ENCODE measurements at places on chromosomes 16 and 17.

- no peak for DNase-seq
These were observed 63.9 kb upstream of the CNEP1R1 start for GRCh38 chr16:49961089-49961488.

GRCh38 chr17:37541880-37542660 lies 52.4 kb downstream of the DUSP14 start:
- no peak for DNase-seq

DNA sequence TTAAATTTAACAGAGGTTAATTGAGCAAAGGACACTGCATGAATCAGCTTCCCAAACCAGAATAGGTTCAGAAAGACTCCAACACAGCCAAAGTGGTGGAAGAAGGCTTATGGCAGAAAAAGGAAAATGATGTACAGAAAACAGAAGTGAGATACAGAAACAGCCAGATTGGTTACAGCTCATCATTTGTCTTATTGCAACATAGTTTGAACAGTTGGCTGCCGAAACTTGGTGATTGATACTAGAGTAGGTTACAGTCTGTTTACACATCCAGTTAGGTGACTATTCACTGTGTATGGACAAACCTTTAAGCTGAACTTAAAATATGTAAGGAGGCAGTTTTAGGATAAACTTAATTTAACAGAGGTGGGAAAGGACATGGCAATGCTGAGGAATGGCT lies 18.3 kb downstream of the TMEM100 start:
- no peak for DNase-seq

- no peak for DNase-seq
These were observed 6.9 kb downstream of the HIRIP3 start for GRCh38 chr16:29988346-29989075.

DNA sequence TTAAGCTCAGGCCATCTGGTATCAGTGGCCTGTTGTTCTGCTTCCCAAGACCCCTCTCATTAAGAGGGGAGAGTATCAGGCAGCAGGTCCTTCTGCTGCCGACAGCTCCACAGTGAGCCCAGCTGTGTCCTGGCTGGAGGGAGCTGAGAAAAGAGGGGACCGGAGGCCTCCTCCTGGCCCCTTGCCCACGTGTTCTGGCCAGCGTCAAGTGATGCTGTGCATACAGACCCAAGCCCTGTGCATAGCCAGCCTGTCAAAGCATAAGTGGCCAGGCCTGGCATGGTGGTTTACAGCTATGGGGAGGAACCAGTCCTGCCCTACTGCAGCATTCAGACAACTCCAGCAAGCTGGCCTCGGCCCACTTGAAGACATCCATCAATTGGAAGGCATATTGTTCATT lies 48.0 kb downstream of the ABCC6 start:
- DNase-seq = no peak

DNA sequence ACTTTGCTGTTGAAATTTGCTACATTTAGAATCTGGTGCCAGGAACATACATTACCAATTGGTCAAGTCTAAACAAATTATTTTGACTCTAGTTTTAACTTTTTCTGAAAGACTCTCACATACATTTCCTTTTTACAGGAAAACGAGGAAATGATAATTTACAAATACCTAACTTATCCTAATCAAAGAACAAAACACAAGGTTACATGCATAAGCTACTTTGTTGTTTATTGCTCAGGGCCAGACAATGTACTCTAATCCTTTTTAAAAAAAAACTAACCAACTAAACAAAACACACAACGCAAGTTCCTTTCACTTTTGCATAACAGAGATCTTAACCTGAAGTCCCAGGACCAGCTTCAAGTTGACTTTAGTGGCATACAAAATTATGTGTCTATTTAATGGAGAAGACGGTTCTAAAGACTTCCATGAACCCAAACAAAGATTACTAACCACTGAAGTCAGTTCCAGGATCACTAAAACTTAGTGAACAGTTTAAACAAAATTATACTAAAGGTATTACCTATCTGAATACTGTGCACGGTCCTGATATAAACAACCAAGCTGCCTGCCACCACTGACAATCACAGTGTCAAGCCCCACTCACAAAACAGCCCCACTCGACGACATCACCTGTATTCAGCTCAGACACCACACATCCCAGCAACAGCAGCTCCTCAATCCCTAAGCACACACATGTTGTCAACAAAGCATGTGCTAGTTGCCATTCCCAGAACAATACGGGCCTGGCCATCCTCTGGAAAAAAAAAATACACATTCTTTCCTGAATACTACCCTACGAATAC lies 1.9 kb downstream of the ZNF652 start:
- DNase-seq = no peak

GRCh38 chr17:47986520-47986919 lies 15.6 kb downstream of the CDK5RAP3 start:
- DNase-seq = no peak

DNA sequence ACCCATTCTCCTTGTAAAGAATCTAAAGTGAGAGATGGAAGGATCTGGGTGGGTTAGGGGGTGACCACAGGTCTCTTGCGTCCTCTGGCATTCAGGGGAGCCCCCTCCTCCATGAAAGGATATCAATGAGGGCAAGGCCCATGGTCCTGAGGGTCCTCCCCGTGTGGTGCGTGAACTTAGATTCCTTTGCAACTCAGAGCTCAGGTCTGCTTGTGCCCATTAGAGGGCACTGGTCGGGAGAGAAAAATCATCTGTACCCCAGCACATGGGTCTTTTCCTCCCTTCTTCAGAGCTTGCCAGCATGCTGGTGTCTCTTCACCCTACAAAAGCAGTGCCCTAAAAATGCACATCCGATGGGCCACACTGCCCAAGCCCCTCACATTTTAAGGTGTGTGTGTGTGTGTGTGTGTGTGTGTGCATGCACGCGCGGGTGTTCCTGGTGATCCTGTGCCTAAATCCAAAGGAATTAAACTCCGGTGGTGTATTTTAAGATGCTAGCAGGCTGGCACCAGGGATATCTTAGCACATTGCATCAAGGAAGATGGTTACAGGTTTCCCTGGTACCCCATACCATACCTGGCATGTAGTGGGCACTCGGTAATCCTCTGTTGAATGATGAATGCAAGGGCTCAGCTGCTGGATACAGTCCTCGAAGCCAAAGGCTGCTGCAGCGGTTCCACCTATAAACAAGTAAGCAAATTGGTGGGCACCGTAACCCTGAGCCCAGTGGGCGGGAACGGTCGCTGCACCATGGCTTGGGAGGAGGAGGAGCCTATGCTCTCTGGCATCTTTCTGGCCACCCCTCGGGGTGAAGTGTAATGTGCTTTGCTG lies 4.7 kb downstream of the C1QTNF1 start:
- DNase-seq = no peak

GRCh38 chr17:305090-305976 lies 47.3 kb downstream of the RPH3AL start:
- no peak for DNase-seq

DNA sequence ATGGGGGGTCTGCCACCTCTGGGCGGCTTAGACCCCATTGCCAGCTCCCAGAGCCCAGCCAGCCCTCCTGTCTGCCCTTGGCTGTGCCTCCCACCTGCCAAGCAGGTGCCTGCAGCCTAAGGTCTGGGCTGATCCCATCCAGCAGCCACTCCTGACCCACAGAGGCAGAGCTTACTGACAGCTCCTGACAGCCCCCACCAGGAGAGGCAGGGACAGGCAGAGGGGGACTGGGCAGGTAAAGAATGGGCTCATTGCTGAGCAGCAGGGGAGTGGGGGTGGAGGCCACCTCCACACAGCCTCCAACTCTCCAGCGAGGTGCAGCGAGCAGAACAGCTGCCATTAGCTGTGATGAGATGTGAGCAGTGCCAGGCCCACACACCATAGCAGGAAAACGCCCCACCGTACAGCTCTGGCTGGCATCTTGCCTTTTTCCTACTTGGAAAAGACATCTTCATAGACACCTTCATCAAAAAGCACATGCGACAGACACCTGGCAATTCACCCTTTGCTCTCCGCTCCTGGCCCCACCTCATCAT lies 164.4 kb downstream of the C16orf78 start:
- DNase-seq = no peak

DNA sequence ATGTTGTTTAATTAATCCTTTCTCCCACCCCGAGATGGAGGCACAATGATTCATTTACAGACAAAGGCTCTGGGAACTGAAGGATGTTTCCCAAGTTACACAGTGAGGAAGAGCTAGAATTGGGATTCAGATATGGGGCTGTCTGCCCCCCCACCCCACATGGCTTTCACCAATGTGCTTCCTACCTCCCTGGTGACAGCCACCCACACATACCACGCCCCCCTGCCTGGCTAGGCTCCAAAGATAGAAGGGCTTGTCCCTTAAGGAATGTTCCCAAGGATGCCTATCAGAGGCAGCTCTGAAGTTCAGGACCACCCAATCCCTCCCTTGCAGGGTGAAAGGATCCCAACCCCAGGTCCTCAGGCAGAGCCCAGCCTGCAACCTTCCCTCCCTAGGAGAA lies 32.9 kb downstream of the CFAP20 start:
- no peak for DNase-seq

- DNase-seq = no peak
These were observed 98.3 kb downstream of the CMIP start for GRCh38 chr16:81542609-81543570.

GRCh38 chr17:69228576-69228975 lies at the start of gene ABCA10:
ABCA10 (minus strand) TSS chr17:69228824; CDS start chr17:69225358, 3,466 bp downstream.
- no peak for DNase-seq

DNA sequence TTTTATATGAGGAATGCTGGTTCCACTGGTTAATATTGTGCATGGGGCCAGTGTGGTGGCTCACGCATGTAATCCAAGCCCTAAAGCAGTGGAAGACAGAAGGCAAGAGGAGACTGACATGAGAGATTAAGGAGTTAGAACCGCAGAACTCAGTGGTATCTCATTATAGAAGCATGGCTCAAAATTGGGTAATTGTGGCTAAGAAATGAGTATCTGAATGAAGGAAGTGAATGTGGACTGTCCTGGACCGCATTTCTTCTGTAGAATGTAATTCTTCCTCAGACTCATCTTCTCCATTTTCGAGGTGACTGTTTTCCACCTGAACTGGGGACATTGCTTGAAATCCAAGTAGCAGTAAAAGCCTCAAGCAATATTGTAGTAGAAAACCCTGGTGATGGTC lies 42.6 kb upstream of the CDR2 start:
- no peak for DNase-seq
